ENCODE measurements at places on chromosomes 11 and 22.

- DNase-seq: peak; percentile 61
These were observed 1.4 kb upstream of the MAPK11 start for GRCh38 chr22:50271519-50271970.

DNA sequence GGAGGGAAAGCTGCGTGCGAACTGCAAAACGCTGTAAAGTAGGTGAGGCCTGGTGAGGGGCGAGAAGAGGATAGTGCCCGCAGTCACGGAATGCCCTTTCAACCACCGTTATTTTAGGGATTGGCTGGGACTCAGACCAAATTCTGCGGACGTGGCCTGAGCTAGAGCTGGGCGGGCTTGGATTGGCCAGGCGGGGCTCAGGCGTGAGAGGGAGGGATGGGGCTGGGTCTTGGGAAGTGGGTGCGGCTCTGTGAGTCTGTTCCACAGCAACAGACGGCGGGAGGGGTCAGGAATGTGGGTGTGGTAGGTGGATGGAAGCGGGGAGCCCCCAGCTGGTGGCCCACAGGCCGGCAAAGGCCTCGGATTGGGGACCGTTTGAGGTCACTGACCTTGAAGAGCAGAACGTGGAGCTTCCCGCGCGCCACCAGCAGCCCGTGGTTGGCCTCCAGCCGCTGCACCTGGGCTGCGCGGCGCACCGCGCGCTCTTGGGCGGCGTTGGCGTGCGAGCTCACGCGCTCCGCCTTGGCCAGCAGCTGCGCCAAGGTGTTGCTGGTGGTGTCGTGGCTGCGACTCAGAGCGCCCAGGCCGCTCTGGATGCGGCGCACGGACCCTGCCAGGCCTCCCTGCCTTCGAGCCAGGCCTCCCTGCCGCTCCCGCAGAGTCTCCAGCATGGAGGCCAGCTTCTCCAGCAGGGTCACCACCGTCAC is 444 bp downstream of the CAVIN3 start:
- DNase-seq: peak; percentile 92

- DNase-seq: no peak
These were observed 5.8 kb upstream of the UBQLNL start for GRCh38 chr11:5522308-5522707.

GRCh38 chr11:94305146-94305545 is 766 bp downstream of the IZUMO1R start:
- peak; percentile 24 for DNase-seq

- no peak for DNase-seq
These were observed 50.6 kb downstream of the ZBTB16 start for GRCh38 chr11:114110123-114110522.

DNA sequence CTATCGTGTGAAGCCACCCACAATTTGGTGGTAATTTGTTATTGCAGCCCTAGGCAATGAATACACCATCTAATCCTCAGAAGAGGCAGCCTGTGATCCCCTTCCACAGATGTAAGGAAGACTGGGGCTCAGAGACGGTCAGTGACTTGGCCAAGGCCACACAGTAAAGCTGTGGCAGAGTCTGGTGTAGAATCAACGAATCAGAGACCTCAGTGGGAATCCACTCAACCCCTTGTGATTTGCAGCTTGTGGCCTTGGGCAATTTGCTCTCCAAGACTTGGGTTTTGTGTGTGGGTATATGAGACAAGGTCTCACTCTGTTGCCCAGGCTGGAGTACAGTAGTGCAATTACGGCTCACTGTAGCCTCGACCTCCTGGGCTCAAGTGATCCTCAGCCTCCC is 1.9 kb downstream of the LGALS2 start:
- no peak for DNase-seq

GRCh38 chr11:119144825-119145486 is 3.9 kb upstream of the ABCG4 start:
- DNase-seq: peak; percentile 70

DNA sequence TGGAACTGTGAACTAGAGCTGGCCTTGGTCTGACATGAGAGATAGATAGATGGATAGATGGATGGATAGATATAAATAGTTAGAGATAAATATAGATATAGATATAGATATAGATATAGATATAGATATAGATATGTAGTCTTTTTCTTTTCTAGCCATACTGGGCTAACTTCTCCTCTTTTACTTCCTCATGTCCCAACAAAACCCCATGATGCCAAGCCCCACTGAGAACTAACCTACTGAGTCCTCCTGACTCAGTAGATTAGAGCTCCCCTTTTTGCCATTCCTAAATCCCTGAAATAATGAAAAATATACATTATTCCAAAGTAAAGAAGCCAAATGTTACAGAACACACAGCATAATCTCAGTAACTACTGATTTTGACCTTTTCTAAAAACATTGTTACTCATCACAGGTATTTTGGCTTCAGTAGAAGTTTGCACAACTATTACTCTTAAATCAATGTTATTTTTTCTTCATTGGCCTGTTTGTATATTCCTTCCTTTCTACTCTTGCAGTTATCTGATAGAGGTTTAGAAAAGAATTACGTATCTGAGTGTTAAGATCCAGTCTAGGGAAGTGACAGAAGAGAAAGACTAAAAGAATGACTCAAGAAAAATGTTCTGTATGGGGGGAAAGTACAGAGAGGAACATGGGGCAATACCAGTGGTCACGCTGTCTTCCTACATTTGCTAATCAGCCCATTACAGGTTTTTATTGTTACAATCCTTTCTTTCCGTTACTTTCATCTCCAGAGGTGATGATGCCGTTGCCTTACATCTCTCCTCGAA is 6.0 kb upstream of the OR10D3 start:
- peak; percentile 69 for DNase-seq

DNA sequence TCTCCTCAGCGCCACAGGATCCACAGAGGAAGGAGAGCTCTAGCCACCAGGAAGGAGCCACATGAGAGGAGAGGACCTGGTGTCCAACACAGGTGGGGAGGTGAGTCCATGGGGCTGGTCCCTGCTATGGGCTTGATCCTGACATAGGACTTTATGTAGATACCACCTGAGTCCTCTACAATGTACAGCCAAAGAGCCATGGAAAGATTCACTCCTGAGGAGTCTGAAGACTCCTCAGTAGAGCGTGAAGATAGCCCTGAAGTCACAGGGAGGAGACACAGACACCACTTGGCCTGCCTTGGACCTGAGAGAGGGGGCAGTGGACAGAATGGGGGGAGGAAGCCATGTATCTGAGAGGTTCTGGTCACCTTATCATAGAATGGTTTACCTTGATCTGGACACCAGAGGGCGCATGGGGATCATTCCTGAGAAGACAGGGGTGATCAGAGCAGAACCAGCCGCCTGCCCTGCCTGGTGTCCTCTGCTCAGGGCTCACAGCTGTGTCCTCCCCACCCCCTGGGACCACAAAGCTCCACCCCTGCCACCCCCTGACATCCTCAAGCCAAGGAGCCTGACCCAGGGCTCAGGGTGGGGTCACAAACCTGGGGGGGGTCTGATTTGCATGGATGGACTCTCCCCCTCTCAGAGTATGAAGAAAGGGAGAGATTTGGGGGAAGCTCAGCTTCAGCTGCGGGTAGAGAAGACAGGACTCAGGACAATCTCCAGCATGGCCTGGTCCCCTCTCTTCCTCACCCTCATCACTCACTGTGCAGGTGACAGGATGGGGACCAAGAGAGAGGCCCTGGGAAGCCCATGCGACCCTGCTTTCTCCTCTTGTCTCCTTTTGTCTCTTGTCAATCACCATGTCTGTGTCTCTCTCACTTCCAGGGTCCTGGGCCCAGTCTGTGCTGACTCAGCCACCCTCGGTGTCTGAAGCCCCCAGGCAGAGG is 77.0 kb downstream of the ZNF280B start:
- peak; percentile 56 for DNase-seq

- DNase-seq: no peak
These were observed 1.0 kb downstream of the NUP98 start for GRCh38 chr11:3796346-3796745.

GRCh38 chr22:24474221-24474620 is 20.9 kb upstream of the UPB1 start:
- peak; percentile 91 for DNase-seq

DNA sequence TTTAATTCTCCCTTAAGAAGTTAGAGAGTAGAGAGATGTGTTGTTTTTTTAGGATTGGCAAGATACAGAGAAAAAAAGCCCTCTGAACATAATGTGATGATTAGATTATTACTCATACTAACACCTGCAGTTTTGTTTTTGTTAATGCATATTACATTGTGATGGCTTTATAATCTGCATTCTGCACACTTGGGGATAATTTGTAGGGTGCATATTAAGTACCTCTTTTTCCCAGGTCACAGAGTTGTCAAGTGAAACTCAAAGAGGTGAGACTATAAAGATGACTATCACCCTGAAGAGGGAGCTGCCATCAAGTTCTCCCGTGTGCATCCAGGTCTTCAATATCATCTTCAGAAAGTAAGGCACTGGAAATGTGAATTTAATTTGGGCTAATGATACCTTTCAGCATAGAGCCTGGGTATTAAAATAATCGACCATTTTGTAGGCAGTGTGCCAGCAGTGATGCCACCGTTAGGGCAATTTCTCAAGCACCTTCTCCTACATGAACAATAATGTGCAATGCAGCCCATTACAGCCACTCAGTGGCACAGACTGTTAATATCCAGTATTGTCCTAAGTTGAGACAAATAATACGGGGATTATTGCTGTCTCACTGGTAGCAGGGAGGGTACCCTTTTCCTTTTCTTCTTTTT is 16.2 kb downstream of the PIWIL4 start:
- DNase-seq: no peak

DNA sequence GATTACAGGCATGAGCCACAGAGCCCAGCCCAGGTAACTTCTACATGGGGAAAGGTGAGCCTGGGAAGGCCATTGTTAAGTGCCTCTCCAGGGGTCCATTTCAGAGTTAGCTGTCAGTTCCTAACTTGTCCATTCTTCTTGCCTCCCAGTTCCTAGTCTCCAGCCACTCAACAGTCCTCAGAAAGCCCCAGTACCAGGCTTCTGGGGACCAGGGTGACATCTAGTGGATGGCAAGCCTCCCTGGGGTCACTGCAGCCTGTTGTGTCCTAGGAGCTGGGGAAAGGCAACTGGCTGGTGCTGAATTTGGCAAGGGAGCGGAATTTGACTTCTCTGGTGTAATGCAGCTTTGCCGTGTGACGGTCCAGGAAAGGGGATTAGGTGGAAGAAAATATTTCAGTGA is 2.1 kb downstream of the LGALS12 start:
- DNase-seq: no peak

DNA sequence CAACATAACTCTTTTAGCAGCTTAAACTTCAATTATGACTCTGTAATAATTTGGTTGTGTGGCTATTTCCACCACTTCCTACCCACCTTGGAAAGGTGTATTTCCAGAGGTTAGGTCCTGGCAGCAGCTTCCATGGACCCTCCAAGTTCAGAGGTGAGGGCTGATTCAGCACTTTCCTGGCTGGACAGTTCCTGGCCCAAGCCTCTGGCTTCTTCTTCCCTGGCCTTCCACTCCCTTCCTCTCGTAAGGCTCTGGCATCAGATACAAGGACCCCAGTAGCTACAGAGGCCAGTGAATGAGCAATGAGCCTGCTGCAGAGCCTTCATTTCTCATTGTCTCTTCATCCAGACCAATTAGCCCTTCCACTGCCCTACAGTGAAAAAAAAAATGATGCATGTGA is 98.1 kb upstream of the KIRREL3 start:
- no peak for DNase-seq

GRCh38 chr11:68840661-68841653 is 759 bp downstream of the CPT1A start:
- DNase-seq: peak; percentile 54

DNA sequence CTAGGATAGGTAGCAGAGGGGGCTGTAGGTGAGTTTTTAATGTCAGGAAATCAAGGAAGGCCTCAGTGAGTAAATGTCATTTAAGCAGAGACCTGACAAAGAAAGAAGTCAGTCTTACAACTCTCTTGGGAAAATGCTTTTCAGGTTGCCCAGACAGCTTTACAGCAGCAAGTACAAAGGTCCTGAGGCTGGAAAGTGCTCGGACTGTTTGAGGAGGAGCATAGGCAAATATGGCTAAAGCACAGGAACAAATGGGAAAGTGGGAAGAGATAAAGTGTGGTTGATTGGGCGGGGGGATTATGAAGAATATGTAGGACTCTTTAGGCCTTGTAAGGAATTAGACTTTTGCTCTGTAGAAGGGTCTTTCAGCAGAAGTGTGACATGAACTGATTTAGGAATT is 125.4 kb downstream of the ARHGAP42 start:
- DNase-seq: no peak

DNA sequence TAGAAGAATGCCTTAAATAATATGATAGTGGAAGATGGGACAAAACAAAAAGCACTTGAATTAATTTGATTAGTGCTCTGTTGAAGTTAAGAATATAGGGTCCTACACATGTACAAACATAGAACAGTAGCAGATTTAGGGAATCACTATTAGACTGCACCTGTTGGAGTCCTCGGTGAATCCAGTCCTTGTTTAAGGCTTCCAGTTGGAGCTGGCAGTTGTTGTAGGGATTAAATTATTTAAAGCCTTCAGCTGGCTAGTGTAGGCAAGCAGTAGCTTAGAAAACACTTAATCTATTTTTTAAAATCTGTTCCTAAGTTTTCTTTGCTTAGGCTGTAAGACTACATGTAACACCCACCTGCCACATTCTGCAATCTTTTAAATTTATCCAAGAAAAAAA is 24.5 kb upstream of the CSTF3 start:
- DNase-seq: no peak

- no peak for DNase-seq
These were observed 2.1 kb upstream of the PTPRCAP start for GRCh38 chr11:67439321-67440228.

GRCh38 chr22:46619830-46620501 is at the start of gene GRAMD4:
GRAMD4 (plus strand) TSS chr22:46620386; CDS start chr22:46626800, 6,414 bp downstream.
- DNase-seq: no peak

GRCh38 chr11:94049351-94049750 is 28.2 kb downstream of the HEPHL1 start:
- no peak for DNase-seq

DNA sequence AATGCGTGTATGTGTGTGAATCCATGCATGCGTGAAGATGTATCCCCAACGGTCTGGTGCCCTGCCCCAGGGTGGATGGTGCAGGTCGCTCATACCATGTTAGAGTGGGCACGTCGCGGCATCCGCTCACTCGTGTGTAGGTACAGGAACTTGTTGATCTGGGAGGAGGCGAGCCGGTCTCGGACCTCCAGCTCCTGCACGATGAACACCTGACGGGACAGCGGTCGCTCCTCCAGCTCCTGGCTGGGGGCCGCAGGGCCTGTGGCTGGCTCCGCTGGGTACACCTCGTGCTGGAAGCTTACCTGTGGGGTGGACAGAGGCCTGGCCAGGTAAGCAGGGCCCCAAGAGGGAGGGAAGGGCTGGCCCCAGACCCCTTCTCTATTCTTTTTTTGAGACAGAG is 18.5 kb downstream of the ATG2A start:
- no peak for DNase-seq

- no peak for DNase-seq
These were observed 94.5 kb downstream of the MICAL3 start for GRCh38 chr22:17929909-17930308.

Data from iris pigment epithelial cell (primary cell).